ENCODE measurements at places on chromosomes 1 and 21.

DNA sequence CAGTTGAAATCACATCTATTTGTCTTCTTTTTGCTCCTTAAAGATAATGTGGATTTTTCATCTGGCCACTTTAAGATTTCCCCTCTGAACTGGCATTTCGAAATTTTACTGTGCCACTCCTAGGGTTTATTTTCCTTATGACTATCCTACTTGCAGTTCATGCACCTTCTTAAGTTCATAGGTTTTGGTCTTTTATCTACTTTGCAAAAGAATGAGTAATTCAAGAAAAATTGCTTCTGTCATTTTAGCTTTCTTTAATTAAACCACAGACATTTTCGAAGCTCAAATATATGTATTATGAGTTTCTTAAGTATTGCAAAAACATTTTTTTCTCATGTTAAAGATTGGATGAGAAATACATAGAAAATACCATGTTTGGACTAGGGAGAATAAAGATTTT, 1244.8 kb upstream of the TMPRSS15 start:
- DNase-seq = no peak

GRCh38 chr1:13916530-13916929, 216.5 kb downstream of the PRDM2 start:
- no peak for DNase-seq

DNA sequence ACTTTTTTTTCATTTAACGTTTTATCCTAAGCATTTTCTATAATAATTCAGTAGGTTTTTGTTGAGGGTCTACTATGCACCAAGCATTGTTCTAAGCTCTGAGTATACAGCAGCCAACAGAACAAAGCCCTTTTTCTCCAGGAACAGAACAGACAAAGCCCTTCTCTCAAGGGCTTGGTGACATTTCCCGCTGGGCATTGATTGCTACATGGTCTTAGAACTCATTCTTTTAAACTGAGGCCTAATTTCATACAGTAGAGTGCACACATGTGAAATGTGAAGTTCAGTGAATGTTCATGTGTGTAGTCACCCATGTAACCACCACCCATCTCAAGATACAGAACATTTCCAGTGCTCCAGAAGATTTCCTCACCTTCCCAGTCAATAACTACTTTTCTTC, 15.2 kb upstream of the PDIK1L start:
- no peak for DNase-seq

GRCh38 chr1:49226758-49227157, 450.1 kb upstream of the BEND5 start:
- no peak for DNase-seq

DNA sequence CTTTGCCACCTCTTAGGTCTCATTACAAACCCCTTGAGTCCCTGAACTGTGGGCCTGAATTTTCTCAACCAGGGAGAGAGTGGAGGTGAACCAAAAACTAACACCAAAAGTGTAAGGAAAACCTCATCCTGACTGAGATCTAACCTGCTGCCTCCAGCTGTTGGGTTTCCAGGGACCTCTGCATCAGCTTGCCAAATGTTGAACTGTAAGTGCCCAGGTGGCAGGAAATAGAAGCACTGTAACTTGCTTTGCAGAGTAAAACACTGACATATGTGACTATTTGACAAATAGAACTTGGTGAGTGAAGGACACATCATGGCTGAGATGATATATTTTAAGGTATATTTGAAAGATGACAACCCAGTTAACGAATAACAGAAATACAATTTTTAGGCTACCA, 48.4 kb upstream of the NR5A2 start:
- no peak for DNase-seq

DNA sequence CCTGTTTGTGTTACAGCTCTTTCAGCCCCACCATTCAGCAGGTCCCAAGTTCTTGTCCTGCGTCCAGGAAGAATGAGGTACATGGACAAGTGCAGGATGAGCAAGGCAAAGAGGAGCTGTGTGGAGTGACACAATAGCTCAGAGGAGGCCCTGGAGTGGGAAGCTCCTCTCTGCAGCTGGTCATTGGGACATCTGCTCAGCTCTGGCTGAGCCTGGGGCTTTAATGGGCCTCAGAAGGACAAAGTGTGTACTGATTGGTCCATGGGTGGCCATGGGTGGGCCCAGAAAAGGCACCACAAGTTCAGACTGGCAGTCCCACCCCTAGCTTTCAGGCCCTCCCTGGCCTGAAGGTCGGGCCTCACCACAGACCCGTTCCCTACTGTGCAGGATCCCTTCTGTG, 14.7 kb upstream of the HYI start:
- no peak for DNase-seq

GRCh38 chr1:155126556-155127104, 1.0 kb upstream of the EFNA1 start:
- DNase-seq = peak; percentile 32

- no peak for DNase-seq
These were observed 610 bp downstream of the AJAP1 start for GRCh38 chr1:4654764-4655673.

DNA sequence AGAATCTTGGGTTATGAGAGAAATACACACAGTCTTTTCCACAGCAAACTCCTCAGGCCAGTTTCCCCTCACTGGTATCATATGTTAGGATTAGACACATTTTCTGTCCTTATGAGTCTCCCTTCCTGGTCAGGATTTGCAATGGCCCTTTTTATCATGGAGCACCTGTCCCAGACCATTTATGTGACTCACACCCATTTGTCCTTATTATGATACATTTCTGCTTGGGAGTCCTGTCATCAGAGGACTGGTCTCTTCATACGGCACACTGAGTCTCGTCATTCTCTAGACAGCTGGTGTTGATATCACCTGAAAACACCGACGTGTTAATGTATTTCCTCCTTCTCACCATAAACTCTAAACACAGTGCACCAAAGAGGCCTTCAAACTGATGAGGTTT, 105.0 kb upstream of the SYT6 start:
- no peak for DNase-seq

All from COR-L47 (cell line).